Stimulated activated CD8-positive, alpha-beta memory T cell treated with anti-CD3 and anti-CD28 coated beads, Interleukin-15, amount 100 ng/mL, for 24 hours (primary cell): ENCODE measurements at places on chromosomes 2 and 18.

DNA sequence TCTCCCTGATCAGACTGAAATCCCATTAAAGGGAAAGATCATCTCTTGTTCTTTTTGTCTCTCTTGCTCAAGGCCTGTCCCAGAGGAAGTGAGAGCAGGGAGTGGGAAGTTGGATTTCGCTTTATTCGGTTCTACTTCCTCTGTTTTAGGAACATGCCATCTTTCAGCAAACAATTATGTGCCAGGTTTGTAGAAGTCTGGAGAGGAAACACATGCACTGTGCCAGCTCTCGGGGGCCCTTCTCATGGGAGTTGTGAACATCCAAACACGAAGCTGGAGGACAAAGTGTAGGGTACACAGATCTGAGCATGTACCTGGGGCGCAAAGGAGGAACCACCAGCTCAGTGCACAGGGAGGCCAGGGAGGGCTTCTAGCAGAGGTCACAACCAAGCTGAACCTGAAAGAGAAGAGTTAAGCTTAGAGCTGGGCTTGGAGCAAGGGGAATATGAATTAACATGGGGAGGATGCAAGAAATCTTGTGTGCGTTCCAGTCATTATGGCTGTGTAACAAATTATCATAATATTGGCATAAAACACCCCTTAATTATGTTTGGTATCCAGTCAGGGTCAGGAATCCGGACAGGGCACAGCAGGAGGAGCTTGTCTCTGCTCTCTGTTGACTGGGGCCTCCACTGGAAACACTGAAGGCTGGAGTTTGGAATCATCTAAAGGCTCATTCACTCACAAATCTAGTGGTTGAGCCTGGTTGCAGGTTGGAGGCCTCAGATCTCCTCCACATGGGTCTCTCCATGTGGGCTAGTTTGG lies 128.6 kb downstream of the ZFP36L2 start:
- no peak for DNase-seq

DNA sequence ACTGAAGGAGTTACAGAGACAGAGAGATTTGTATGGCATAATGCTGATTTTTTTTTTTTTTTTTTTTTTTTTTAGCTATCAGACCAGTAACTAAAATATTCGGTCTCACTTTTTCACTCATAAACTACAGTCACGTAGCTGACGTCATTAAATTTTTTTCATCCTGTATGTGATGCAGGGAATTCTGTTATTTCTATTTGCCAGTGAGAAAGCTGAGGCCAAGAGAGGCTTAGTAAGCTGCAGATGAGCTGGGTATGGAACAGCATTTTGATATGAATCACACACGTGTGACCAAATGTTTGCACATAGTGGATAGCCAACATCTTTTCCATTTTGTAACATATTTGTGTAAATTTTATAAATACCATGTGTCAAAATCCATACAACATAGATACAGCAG lies 79.1 kb upstream of the EPB41L3 start:
- no peak for DNase-seq

DNA sequence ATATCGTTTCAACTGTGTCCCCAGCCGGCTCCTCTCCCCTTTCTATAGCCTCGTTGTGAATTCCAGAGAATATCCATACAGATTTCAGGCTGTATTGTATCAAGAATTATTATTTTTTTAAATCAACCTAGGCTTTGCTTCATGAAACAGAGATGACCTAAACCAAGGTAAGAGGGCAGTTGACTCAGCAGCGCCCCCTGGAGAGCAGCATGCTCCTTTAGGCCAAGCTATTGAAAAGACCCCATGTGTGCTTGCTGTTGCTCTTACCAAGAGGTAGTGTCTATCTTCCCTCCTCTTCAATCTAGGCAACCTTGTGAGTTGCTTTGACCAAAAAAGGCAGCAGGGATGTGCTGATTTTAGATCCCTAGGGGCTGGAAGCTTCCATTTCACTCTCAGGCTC lies 426.7 kb upstream of the SMIM21 start:
- no peak for DNase-seq

DNA sequence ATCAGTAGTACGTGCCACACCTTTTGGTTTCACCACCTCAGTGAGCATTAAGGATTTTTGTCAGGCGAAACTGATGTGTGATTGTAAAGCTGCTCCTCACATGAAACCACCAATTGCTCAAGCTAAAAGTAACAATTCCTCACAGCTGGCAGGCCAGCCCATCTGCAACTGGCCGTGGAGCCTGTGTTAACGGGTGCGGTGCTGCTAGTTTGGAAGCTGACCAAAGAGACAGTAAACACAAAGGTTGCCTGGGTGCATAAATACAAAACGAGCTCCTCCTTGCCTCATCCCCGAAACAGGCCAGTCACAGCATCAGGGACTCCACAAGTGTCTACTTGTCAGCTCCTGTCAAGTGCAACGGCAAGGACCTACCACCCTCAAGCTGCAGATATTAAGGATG lies 32.0 kb downstream of the LGALSL start:
- DNase-seq = no peak

- no peak for DNase-seq
These were observed 8.5 kb downstream of the MEIS1 start for GRCh38 chr2:66443186-66443978.

DNA sequence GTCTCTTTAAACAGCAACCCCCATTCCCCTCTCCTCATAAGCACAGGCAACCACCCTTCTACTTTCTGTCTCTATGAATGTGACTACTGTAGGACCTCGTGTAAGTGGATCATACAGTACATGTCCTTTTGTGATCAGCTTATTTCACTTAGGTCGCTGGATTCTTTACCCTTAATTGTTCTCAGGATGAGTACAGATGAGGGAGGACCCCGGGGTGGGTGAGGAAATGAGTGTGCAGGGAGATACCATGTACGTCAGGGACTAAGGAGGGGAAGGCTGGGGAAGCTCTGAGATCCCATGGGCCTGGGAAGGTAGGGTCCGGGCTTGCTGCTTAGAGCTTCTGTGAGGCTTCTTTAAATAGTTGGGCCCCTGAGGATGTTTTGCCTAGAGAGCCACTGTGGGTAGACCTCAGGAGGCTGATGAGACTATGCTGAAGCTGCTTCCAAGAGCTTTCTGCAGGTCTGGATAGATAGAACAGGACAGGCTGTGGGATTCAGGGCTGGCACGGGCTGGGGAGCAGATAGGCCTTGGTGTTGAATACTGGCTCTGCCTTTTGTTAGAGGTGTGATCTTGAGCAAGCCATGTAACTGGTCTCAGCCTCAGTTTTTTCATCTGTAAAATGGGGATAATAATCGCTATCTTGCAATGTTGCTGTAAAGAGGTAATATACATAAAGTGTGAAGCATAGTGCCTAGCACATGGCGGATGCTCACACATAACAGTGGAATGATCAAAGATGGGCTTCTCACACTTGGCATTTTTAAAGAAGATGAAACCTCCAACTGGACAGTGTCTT lies 155.3 kb downstream of the PRKCE start:
- no peak for DNase-seq

GRCh38 chr2:240024766-240025165 lies 376 bp downstream of the NDUFA10 start:
- DNase-seq = no peak

- no peak for DNase-seq
These were observed 7.3 kb upstream of the ATL2 start for GRCh38 chr2:38384338-38384737.

GRCh38 chr2:66580166-66581049 lies 145.5 kb downstream of the MEIS1 start:
- no peak for DNase-seq

GRCh38 chr18:57436191-57436964 lies 1.2 kb downstream of the ONECUT2 start:
- DNase-seq = no peak

- no peak for DNase-seq
These were observed 1136.4 kb upstream of the CDH2 start for GRCh38 chr18:29313312-29313711.

GRCh38 chr18:48391868-48392267 lies 17.3 kb downstream of the ZBTB7C start:
- no peak for DNase-seq

- no peak for DNase-seq
These were observed 9.5 kb downstream of the ARL4C start for GRCh38 chr2:234487356-234487755.

DNA sequence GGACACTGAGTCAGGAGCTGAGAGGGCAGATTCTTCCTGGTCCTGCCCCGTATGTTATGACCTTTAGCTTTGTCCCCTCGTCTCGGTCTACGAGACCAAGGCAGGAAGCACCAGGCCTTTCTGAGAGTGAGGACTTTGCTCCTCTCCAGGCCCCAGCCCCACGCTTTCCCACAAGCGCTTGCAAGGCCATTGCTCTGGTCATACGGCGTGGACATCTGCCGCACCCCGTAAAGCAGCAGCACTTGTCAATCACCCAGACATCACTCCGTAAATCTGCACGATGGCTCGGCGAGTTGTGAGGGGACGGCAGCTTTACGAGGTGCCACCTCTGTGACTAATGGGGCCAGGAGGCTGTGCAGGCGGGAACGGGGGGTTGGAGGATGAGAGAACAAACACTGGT lies 100.8 kb upstream of the TWIST2 start:
- no peak for DNase-seq

DNA sequence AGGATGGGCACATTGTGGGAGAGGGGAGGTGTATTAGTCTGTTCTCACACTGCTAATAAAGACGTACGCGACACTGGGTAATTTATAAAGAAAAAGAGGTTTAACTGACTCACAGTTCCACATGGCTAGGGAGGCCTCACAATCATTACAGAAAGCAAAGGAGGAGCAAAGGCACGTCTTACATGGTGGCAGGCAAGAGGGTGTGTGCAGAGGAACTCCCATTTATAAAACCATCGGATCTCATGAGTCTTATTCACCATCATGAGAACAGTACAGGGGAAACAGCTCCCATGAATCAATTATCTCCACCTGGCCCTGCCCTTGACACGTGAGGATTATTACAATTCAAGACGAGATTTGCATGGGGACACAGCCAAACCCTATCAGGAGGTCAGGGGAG lies 266.7 kb downstream of the HAUS1 start:
- no peak for DNase-seq

GRCh38 chr2:178715366-178715765 lies 91.9 kb downstream of the TTN start:
- DNase-seq = no peak

DNA sequence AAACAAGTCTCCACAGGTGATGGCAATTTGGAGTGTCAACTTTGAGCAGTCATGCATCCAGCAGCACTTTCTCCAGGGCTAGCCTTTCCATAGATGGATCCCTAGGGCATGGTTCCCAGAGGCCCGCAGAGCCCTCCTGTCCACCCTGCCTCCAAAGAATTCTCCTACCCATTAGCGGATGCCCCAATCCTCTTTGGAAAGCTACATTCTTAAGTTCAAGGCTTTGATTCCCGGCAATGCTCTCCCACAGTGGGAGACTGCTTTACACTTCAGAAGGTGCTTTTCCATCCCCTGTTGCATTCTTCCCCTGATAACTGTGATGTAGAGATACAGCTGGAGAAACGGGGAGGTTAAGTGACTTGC lies 61.3 kb downstream of the ACAA2 start:
- no peak for DNase-seq

DNA sequence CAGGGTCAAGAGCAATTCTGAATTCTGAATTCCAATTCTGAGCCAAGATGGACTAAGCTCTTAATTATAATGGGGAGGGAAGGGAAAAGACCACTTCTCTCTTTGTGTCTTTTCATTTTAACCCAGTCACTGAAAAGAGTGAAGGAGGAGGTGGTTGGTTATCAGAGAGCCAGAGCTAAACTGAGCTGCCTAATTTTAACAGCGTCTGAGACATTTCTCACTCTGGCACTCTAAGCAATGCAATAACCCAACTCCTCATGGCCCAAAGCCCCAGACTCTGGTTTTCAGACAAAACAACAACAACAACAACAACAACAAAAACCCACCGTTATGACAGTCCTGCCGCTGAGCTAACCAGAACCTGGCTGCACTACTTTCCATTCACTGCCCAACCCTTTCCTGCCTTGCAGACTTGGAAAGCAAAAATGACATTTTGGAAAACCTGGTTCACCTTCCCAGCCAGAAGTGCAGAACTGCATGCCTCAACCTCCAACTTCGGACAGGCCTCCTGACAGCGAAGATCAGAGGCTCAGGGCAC lies 1.0 kb downstream of the CHST10 start:
- DNase-seq = no peak

DNA sequence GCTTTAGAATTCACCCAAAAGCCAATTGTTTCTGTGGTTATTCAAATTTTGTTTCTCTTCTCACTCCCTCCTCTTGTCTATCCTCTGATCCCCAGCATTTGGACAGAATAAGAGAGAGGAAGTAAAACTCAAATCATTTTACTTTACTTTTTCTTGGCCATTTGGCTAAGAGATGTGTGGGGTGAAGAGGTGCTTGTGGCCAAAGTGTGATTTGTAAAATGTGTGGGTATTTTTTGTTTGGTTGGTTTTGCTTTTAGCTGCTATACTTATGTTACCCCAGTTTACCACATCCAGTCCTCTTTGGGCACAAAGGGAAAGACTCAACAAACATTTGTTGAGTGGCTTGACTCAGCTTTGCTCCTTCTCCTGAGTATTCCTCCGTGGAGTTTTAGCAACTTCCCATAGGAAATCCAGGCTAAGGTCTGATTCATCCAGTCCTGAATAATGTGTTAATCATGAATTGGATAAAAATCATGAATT lies 109.1 kb upstream of the CYP1B1 start:
- DNase-seq = no peak

DNA sequence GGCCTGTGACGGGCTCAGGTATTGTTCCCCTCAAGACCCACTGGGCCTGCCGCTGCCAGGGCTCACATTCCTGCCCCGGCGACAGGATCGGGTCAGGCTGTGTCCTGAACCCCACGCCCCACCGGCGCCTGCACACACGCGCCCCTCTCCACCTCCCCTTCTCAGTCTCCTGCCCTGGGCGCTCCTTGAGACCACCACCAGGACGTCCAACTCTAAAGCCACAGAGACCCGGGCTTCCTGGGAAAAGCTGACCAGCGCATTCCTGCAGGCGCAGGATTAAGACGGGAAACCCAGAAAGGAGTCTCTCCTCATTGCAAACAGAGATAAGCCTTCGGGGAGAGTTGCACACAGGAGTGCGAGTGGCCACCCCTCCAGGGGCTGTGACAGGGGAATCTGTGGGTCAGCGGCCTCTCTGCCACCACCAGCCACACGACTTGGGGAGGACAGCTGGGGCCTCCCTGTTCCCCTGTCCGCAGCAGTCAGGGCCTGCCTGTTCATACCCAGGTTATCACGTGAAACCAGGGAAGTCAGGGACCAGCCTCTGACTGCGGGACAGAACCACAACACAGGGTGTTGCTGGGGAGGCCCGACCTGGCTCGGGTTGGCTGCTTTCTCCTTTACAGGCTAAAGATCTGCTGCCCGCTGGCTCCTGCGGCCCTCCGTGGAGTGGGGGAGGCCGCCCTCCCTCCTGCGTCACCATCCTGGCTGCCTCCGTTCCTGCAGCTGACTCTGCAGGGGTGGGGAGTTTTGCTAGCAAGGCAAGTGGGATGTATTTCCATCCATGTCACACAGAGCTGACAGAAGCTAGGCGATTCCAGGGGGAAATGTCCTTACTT lies 88.8 kb downstream of the ZCCHC2 start:
- no peak for DNase-seq
